ENCODE measurements at places on chromosomes 7 and 10. TPM values are rescaled to one million over a fixed set of nuclear protein-coding genes. Genes with fewer than 3 reads are reported as not detected.

Gene FRAT2
- 5.1 TPM for total RNA-seq

Gene HOXA4
- not detected for total RNA-seq

Gene PAX4
- total RNA-seq: not detected

Gene FOXP2
- total RNA-seq: not detected

Gene ZNF485
- total RNA-seq: 4.1 TPM

Gene BLVRA
- total RNA-seq: 46.1 TPM

Gene NANOS1
- total RNA-seq: 0.15 TPM

Gene ARID5B
- total RNA-seq: 79.4 TPM

Gene ZPBP
- total RNA-seq: not detected

Gene FAM25G
- not detected for total RNA-seq

Gene PTPRZ1
- total RNA-seq: not detected

Gene LLCFC1
- not detected for total RNA-seq

Gene FBXL13
- total RNA-seq: 0.63 TPM

Gene LIPJ
- not detected for total RNA-seq

Gene PLEKHS1
- not detected for total RNA-seq

Gene CYP2C19
- total RNA-seq: 0.52 TPM

Gene PAPSS2
- total RNA-seq: 0.22 TPM

Gene HOXA9
- total RNA-seq: 0.19 TPM

Gene NPFFR1
- 0.02 TPM for total RNA-seq

Gene LRIT1
- not detected for total RNA-seq

Gene SDK1
- 0.24 TPM for total RNA-seq

Gene TFR2
- 9.9 TPM for total RNA-seq

Gene SHLD2
- total RNA-seq: 32.2 TPM

Gene MYOF
- 49.7 TPM for total RNA-seq

Gene HOXA13
- total RNA-seq: not detected

Gene CLDN3
- total RNA-seq: not detected

Gene LUC7L2
- 114 TPM for total RNA-seq

Gene GPR22
- not detected for total RNA-seq

Gene CLRN3
- total RNA-seq: not detected

Gene MALRD1
- total RNA-seq: not detected

Gene PDZD7
- total RNA-seq: 0.93 TPM

Gene HOXA3
- not detected for total RNA-seq

Gene CPXM2
- total RNA-seq: not detected

Gene ABCB8
- 49.5 TPM for total RNA-seq

Gene STAMBPL1
- 28.2 TPM for total RNA-seq

Gene SPDYE8
- total RNA-seq: not detected

Gene SPACDR
- 3.5 TPM for total RNA-seq

Gene SUN3
- not detected for total RNA-seq

Gene SORCS1
- total RNA-seq: not detected

Gene TAS2R41
- not detected for total RNA-seq

Gene GRM3
- not detected for total RNA-seq

Gene ANKRD30A
- not detected for total RNA-seq

Gene SCIN
- total RNA-seq: 0.12 TPM

Gene IGFBP1
- not detected for total RNA-seq

Gene MSS51
- 2.5 TPM for total RNA-seq
